A673 (cell line): ENCODE measurements at places on chromosomes 5 and 9. TPM values are rescaled to one million over a fixed set of nuclear protein-coding genes. Genes with fewer than 3 reads are reported as not detected.

The ANXA2R gene
- 1.4 and 1.9 TPM in 2 replicates for total RNA-seq

- no peak for DNase-seq
Observed at GRCh38 chr9:86668488-86668887, 278.8 kb downstream of the GAS1 start.

The PPIC gene
- not detected in 2 replicates for total RNA-seq

The F2RL2 gene
- total RNA-seq, result 14.0 and 14.4 TPM in 2 replicates

DNA sequence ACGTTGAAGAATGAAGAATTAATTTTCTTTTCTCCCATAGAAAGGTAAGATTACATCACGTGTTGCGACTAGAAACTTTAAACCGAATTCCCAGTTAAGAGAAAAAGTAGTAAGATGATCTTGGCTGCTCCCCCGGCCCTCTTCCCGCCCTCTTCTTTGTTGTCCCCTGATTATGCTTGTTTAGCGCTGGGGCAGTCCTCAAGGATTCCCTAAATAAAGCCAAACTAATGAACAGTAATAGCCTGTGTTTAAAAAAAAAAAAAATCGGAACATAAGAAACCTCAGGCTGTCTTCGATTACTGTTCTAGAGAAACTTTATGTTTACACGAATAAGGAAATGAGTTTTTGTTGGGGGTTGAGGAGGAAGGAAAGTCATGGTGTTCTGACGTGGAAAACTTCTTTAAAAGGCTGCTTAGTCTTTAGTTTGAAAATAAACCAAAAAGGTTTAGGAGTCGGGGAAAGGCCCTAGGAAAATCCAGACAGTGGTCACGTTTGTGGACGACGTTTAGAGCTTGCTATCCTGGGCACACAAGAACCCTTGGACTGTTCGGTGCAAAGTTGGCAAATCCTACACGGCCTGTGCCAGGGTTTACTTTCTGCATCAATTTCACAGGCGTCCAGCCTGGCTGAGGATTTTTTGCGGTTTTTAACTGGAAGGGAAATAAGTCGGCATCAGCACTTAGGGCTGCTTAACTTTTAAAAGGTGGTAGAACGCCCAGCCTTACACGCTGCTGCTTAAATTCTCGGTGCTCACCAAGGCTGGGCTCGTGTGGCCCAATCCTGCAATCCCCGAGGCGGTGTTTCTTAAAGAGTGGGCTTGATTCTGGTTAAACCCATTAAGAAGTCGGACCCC is 1.1 kb upstream of the MAT2B start:
- peak; percentile 52 for DNase-seq
